ENCODE measurements at places on chromosomes 4 and X.

DNA sequence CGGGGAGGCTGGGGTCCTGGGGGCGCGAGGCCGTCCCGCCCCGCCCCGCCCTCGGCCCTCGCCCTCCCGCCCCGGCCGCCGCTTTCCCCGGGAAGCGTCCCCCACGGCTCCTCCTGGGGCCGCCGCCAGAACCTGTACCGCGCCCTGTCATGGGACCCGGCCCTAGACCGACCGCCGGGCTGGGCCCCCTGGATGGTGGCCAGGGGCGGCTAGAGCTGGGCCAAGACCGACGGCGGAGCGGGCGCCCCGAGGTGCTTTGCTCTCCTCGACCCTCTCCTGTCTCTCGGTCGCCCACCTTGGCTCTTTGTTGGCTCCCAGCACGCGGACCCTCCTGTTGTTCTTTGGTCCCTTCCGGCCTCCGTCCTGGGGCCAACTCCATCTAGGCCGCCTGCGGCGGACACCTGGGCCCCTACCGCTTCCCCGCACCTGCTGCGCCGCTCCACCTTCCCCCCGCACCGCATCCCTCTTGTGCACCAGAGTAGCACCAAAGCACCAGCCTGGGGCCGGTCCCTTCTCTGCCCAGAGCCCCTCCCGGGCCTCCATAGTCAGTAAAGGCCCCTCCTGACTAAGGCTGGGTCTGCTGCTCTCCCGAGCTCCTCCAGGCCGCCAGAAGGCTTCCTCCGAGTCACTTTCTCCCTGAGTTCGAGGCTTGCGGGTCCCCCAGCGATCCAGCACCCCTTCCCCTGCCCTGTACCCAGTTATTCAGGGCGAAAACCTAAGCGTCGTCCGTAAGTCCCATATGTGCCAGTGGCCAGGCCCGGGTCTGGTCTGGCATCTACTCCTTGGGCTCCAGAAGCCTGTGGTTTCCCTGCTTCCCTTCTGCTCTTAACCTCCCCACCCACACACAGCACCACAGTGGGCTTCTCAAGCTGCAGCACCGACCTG is 587 bp downstream of the TACC3 start:
- peak overlapping the region; percentile 36 for H3K4me3 ChIP-seq
- peaks cover 7% of the 10 kb centered on the region for H3K36me3 ChIP-seq
- DNase-seq: no peak
- no peaks in the 10 kb centered on the region for H3K27me3 ChIP-seq

DNA sequence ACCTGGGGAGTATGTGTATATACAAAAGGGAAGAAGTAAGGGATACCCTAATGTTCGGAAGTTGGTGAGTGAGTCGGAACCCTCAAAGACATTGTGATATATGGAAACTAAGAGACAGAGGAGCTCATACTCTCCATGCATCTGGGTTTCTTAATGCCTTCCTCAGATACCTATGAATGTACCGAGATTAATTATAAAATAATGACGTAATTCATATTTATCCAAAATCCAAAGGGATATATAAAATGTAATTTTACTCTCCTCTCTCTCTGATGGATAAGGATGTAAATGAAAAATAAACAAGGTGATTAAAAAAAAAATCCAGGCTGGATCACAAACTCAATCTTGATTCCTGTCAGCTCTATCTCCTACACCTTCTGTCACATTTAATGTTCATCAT is 275.9 kb upstream of the FAM241A start:
- no peaks in the 10 kb centered on the region for H3K36me3 ChIP-seq
- no peaks in the 10 kb centered on the region for H3K4me1 ChIP-seq
- H3K27me3 ChIP-seq: no peaks in the 10 kb centered on the region
- H3K4me3 ChIP-seq: no peak overlapping the region
- no peak for DNase-seq

GRCh38 chrX:68432648-68433047 is 647 bp downstream of the OPHN1 start:
- peak overlapping the region; percentile 57 for H3K4me3 ChIP-seq
- no peaks in the 10 kb centered on the region for H3K36me3 ChIP-seq
- DNase-seq: no peak
- no peaks in the 10 kb centered on the region for H3K27me3 ChIP-seq

GRCh38 chr4:181301735-181302710 is 941.2 kb upstream of the TENM3 start:
- no peak overlapping the region for H3K27ac ChIP-seq
- no peaks in the 10 kb centered on the region for H3K36me3 ChIP-seq
- no peaks in the 10 kb centered on the region for H3K27me3 ChIP-seq
- peak; percentile 0 for DNase-seq
- H3K4me3 ChIP-seq: no peak overlapping the region
